SK-N-SH treated with all-trans-retinoic acid at 6 μM for 48 hours (cell line): ENCODE measurements at places on chromosomes 5 and 9.

- ATAC-seq: no peak
Observed at GRCh38 chr9:15469406-15469805, 41.4 kb downstream of the PSIP1 start.

DNA sequence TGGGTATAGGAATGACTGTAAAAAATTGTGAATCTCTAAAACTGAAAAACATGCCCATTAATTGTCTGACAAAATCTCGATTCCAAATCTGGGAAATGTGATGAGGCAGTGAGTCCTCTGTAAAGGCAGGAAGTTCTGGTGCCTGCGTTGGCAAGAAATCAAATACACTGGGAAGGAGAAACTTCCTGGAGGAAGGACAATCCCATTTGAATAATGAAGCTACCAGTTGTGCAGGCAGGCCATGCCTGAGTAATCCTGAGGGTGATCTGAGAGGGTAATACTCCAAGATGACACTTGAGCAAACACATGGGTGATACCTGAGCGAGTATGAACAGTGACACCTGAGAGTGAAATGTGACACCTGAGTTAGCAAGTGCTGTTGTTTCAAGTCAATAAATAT is 49.7 kb downstream of the KIF24 start:
- ATAC-seq: no peak

GRCh38 chr9:99822109-99822805 is 572 bp downstream of the NR4A3 start:
- ATAC-seq: peak; percentile 4

GRCh38 chr5:68557162-68557936 is 341.8 kb downstream of the PIK3R1 start:
- ATAC-seq: no peak; the same call in 2 of the 3 replicates

DNA sequence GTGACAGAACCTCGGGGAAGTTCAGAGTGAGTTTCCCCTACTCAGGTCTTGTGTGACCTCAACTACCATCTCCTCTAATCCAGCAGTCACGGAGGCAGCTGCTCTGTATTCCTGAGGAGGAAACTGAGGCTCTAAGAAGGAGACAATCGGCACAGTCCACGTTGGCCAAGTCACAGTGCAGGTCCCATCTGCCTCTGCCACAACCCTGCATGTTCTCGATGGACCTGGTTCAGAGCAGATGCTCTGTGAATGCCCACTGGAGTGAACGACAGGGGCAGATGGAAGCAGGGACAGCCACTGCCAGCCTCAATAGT is 722 bp upstream of the ERGIC1 start:
- ATAC-seq: peak; percentile 22

GRCh38 chr9:82475584-82476301 is 487.2 kb downstream of the SPATA31D1 start:
- no peak for ATAC-seq

DNA sequence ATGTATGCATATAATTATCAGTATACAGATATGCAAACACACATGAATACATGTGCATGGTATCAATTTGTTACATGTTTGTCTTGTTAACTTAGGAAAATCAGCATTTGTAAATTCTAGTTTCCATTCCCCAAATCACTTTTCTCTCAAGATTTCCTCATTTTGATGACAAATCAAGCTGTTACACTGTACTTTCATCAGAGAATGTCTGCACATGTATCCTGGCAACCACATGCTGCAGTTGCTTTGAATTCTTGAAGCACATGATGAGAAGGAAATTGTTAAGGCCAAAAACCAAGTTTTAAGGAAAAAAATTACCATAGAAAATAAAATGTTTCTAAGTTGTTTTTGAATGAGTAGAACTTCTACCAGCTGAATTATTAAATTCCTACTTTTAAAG is 1834.5 kb downstream of the EFNA5 start:
- ATAC-seq: no peak

GRCh38 chr5:7686794-7687193 is 164.1 kb downstream of the CFAP90 start:
- ATAC-seq: no peak

GRCh38 chr9:122180633-122181032 is 20.9 kb downstream of the MORN5 start:
- ATAC-seq: peak; percentile 79

GRCh38 chr5:36355516-36355915 is 53.8 kb upstream of the RANBP3L start:
- ATAC-seq: no peak

DNA sequence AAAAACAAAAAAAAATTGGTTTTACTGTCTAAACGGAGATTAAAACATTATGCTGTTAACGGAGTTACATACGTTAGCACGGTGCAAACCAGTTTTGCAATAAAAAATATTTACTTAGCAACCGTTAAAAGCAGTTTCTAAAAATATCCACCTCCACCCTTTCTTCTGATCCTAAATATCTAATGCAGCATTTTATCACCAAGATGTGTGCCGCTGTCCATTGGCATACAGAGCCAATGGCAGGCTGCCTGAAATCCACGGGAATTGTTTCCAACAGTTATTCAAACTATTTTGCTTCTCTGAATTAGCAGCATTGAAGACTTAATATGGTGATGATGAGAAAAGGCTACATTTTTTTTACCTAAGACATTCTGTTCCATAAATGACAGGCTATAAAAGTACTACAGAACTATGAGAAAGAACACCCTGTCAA is 61.6 kb downstream of the CSNK1A1 start:
- no peak; the same call in 2 of the 3 replicates for ATAC-seq
